ENCODE measurements at places on chromosomes 6 and 20.

- no peak for DNase-seq
These were observed 324.1 kb upstream of the SYNCRIP start for GRCh38 chr6:85966828-85967227.

DNA sequence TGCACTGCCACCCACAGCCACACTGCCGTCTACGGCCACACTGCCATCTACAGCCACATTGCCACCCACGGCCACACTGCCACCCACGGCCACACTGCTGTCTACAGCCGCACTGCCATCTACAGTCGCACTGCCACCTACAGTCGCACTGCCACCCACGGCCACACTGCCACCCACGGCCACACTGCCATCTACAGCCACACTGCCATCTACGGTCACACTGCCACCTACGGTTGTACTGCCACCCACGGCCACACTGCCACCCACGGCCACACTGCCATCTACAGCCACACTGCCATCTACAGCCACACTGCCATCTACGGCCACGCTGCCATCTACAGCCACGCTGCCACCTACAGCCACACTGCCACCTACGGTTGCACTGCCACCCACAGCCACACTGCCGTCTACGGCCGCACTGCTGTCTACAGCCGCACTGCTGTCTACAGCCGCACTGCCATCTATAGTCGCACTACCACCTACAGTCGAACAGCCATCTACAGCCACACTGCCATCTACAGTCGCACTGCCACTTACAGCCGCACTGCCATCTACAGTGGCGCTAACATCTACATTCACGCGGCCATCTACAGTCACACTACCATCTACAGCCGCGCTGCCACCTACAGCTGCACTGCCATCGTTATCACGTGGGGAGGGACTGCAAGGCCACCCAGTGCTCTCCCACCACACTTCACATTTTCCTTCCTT is 154.6 kb upstream of the AFDN start:
- no peak for DNase-seq

- no peak for DNase-seq
These were observed 24.5 kb upstream of the OR2J2 start for GRCh38 chr6:29146179-29146578.

DNA sequence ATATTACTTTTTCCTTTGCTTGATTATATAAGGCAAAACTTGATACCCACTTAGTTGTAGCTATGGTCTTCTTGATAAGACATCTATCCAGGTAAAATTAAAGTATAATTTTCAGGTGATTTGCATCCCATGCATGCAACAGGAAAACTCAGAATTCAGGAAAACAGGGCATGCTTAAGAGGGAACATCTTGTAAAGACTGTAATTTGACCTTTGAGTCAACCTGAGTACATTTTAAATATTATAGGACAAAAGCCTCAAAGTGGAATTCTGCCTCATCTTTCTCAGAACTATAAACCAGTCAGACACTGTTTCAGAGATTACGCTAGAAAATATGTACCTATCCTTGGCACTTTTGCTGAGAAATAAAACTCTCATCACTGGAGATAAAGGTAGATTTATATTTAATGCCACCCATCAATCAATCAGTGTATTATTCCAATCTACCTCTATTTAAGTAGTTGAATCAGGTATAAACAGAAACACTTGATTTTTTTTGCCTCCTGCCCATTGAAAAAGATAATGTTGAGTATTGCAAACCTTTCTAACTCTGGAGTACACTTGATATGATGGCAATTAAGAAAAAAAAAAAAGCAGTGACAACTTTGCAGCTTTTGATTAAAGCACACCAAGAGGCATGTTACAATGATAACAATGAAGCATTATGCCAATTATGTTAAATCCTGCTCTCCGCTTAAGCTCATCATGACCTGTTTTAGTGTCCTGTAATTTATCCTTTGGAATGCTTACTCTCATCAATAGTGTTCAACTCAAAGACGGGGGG is 2.8 kb downstream of the CITED2 start:
- no peak for DNase-seq

GRCh38 chr20:40776466-40777457 is 87.7 kb upstream of the MAFB start:
- no peak for DNase-seq

DNA sequence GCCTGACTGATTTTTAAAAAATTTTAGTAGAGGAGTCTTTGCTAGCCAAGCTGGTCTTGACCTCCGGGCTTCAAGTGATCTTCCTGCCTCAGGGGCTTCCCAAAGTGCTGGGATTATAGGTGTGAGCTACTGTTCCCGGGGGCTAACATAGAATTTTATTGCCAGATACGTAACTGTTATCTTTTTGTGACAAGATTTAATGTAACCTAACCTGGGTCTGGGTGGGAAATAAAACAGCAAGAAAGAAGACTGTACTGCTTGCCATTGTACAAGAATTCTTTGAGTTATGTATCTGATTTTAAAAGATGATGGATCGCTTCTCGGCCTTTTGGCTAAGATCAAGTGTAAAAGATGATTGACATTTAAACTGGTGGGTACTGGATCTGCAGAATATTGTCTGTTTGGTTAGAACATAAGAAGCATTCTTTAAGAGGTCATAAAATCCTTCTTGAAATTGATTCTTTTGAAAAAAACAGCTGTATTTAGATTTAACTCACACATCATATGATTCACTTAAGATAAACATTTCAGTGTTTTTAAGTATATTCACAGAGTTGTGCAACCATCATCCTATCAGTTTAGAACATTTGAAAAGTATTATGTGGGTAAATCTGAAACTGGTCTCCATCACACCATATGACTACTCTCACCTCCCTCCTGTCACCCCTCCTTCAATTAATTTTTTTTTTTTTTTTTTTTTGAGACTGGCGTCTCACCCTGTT is 21.6 kb downstream of the TPX2 start:
- no peak for DNase-seq

DNA sequence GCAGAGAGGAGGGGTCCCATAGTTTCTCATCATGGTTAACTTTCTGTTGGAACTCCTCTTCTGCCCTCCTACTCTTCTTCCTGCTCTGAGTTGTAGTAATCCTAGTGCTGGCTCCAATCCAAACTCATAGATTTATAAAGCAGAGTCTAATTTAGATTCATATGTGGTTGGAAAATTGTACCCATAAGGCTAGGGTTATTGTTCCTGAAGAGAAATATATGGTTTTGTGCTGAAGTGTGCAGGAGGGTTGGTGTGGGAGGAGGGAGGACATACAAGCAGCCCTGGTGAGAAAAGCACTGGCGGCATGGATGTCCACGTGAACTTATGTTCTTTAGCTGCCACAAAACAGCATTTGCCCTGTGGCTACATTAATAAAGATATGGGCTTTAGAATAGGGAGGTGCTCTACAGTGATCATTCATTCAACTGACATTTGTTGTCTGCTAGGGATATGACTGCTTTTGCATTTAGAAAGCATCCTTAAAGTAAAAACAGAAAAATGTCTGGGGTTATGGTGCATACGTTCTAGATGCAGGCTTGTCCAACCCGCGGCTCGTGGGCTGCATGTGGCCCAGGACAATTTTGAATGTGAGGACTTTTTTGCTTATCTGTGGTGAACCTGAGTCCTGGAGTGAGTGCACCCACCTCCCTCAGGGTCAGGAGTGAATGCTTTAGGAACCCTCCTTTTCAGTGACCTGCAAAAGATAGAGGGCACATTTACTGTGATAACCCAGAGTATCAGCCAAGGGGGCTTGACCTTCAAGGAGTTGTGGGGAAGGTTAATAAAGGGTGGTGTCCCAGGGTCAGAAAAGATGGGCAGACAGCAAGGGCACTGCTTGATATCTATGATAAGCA is 4.1 kb downstream of the HLA-A start:
- DNase-seq = no peak

DNA sequence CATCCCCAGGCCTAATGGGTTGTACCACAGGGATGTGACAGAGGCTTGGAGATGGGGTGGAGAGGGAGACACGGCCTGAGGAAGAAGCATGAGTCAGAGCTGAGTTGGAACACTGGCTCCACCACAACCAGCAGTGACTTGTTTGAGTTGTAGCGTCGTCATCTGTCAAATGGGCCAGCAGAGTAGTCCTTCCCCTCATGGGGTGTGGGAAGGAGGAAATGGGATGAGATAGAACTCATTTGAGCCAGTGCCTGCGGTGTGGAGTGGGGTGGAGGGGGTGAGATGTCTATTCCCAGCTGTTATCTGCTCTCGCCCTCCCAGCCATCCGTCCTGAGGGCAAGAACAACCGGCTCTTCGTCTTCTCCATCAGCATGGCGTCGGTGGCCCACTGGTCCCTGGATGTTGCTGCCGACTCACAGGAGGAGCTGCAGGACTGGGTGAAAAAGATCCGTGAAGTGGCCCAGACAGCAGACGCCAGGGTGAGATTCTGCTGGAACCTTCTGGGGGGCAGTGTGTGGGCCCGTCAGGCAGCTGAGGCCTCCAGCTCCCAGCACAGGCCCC is 32.5 kb downstream of the PLCG1 start:
- DNase-seq = no peak

DNA sequence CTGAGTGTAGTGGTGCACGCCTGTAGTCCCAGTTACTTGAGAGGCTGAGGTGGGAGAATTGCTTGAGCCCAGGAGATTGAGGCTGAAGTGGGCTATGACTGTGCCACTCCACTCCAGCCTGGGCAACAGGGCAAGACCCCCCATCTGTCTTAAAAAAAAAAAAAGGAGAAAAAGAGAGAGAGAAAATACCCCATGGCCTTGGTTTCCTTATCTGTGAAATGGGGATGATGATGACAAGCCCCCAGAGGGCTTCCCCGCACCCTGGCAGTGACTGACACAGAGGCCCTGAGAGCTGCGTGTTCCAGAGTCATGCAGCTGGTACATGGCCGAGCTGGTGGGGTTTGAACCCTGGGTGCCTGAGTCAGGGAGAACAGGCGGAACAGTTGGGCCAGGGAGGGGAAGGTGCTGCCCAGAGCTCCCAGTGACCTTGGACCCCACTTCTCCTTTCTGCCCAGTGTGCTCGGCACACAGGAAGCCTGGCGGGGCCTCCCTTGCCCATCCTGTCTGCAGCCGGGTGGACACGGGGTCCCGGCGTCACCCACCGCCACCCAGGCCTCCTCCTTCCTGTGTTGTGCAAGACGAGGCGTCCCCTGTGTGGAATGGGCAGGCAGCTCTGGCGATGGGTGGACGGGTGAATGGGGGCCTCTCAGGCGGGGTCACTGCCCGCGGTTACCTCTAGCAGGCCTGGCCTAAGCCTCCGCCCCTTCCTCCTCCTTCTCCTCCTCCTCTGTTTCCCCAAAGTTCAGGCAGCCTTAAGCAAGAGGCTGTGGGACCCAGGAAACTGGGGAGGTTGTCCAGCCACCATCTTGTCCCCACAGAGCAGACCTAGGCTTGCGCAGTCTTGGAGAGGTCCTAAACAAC is 84.2 kb downstream of the CEBPB start:
- no peak for DNase-seq

GRCh38 chr6:142913036-142913510 is 31.9 kb downstream of the HIVEP2 start:
- DNase-seq = no peak

- no peak for DNase-seq
These were observed 60.4 kb upstream of the QKI start for GRCh38 chr6:163354085-163354484.

- no peak for DNase-seq
These were observed 29.3 kb downstream of the RALGAPB start for GRCh38 chr20:38501858-38502436.

- DNase-seq = no peak
These were observed 59.7 kb downstream of the SYNJ2 start for GRCh38 chr6:158041370-158041769.

- DNase-seq = no peak
These were observed 17.8 kb downstream of the ARMC12 start for GRCh38 chr6:35754452-35755277.

GRCh38 chr6:26254724-26255123 is 110.3 kb upstream of the BTN3A2 start:
- DNase-seq = no peak

DNA sequence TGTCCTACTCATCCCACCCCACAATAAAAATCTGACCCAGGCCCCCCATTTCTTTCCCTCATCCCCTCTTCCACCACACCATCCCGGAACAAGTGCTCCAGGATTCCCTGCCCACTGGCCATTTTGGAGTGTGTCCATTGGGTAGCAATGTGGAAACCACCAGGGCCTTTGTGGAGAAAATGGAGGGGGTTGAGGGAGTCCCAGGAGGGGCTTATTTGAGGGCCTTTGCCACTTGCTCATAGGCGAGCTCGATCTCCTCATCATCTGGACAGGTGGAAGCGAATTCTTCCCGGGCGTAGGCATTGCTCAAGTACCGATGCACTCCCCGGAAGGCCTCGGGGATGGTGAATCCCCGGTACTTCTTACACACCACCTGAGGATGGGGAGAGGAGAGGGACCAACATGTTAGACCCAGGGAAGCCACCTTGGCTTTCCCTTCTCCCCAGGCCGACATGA is 1.6 kb upstream of the DDAH2 start:
- no peak for DNase-seq

DNA sequence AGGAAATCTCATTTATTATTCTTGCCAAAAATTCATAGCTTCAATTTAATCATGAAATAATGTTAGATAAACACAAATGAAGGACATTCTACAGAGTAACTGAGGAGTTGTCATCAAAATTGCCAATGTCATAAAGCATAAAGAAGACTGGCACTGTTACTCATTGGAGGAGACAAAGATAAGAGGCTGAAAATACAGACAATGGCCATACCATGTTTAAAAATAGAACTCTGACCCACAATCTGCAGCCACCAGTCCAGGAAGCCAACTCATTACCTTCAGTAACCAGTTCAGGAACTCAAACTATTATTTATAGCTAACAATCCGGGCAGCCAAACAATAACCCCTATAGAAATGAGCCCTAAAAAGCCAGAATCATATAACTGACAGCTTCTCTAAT is 795.6 kb downstream of the TENT5A start:
- no peak for DNase-seq

DNA sequence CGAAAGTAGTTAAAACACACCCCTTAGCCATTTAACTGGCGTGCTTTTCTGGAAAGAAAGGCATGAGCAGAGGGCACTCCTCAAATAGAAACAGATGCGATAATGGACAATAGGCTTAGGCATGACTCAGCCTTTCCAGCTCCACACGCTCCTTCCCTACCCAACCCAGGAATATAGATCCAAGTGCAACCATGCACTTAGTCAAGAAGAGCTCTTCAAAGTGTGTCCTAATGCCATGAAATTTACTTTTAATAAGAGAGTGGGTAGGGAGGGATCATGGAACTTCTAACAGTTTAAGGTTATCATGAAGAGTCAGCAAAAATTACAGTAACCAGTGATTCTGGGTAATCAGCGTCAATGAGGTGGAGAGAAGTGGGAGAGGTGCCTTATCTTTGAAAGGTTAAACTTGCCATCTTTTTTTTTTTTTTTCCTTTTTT is 2.4 kb upstream of the EFHC1 start:
- DNase-seq = no peak
